ENCODE measurements at places on chromosomes 7 and 10.

- DNase-seq: no peak
These were observed 41.9 kb downstream of the MKI67 start for GRCh38 chr10:128084364-128084763.

GRCh38 chr10:94174838-94175237 is 181.1 kb downstream of the PLCE1 start:
- no peak for DNase-seq

GRCh38 chr7:98000356-98000755 is 10.4 kb upstream of the OCM2 start:
- DNase-seq: no peak

DNA sequence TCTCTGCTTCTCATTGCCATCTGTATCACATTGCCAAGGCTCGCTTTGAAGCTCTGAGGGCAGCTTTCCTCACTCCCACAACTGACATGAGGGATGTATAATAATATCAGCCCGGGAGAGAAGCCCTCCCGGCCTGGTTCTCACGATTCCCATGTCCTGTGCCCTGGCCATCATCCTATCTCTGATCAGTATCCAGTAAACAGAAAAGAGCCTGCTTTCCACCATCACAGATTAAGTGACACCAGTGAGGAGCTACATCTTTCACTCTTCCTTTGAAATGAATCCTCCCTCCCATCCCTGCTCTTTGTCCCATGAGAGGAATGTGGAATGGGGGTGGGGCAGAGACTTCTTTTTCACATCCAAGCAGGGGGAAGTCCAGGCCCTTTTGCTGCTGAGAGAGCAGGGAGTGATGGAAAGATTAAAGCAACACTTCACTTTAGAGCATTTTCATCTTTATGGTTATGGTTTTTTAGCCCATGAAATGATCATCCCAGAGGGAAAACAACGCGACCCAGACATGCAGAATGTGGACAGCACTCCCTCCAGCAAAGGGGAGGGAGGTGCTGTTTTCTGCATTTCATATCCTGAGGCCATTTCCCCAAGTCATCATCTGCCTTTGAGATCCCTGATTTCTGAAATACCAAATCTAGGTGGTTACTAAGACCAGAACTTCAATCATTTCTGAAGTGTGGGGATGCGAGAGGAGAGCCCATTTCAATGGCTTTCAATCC is 84.6 kb upstream of the LYZL1 start:
- DNase-seq: no peak

- DNase-seq: no peak
These were observed 459.9 kb downstream of the GALNT17 start for GRCh38 chr7:71591876-71592275.

DNA sequence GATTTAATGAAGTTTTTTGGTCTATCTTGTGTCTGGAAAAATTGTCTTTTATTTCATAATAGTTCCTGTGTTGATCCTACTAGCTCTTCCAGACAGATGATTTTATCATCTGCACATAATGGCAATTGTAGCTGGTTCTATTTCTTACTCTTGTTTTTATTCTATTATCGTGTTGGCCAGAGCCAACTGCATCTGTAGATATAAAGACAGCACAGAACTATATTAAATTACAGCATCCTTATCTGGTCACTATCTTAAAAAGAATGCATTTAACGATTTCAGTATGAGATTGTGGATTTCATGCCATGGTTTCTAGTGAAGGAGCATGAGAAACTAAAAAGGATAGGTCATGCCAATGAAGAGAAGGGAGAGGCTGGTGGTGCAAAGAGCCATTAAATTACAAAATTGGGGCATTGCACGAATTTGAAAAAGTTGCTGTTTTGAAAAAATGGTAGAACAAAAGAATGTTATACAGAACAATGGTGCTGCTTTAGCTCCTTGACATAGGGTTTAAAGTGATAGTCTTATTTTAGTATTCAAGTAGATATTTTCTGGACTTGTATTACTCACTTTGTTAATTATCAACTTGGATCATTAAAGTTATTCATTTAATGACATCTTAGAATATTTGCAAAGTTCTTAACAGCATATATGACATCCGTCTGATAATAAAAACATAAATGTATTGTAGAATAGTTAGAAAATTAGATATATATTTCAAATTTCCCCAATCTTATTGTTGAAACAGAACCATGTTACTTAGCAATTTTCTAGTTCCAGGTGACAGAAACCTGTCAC is 1250.3 kb downstream of the REEP3 start:
- no peak for DNase-seq

DNA sequence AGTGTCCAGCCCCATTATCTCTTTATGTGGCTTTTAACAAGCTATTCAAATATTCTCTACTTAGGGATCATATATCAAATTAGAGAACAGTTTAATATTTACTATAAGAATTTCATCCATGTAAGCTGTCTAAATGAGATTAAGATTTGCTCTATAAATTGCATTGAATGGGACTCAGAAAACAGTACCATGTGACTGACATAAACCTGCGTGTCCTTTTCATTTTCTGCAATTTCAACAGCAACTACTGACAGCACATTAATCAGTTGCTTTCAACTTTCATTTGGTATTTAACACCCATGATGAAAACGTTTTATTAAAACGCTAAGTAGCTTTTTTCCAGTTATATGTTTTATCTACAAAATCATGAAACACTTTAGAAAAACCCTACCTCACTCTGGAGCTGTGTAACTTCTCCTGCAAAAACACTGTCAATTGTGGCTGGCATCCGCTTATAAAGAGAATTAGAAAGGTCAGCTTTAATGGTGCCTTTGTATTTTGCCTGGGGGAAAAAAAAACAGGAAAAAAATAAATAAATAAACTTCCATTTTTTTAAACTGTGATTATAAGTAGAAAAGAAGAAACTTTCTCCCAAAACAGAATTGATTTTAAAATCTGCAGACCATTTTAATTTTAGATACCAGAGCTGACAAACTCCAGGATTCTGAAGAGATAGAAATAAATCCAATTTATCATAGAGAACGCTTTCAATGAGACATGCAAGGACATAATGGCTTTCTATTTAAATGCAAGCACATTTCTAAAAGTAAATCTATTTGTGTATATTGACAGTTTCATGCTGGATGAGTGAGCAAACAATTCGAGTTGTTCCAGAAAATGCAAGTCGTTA is 9.2 kb downstream of the NEBL start:
- DNase-seq: no peak

DNA sequence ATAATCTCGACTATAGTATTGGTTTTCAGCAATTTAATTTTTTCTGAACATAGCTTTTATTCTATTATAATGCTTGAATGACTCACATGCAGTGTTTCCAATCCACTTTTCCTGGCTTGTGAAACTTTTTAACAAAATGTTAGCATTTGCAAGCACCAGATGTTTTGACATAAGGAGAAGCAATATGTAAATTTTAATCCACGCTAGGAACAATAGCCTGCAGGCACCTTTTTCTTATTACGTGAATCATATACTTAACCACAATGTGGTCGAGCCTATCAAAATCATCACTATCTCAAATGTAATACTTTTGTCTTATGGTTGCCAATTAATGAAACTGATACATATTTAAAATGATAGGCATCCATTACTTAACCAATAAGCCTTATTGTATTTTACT is 97.1 kb downstream of the TFEC start:
- no peak for DNase-seq
